ENCODE measurements at places on chromosomes 4 and X.

- DNase-seq = no peak
Observed at GRCh38 chr4:184355111-184355604, 119.2 kb downstream of the IRF2 start.

GRCh38 chr4:53055274-53055673 is 193.2 kb downstream of the RASL11B start:
- DNase-seq = peak; percentile 57

GRCh38 chr4:14396183-14396582 is 606.1 kb upstream of the CPEB2 start:
- no peak for DNase-seq

- no peak for DNase-seq
Observed at GRCh38 chr4:84254537-84254936, 244.6 kb downstream of the NKX6-1 start.

DNA sequence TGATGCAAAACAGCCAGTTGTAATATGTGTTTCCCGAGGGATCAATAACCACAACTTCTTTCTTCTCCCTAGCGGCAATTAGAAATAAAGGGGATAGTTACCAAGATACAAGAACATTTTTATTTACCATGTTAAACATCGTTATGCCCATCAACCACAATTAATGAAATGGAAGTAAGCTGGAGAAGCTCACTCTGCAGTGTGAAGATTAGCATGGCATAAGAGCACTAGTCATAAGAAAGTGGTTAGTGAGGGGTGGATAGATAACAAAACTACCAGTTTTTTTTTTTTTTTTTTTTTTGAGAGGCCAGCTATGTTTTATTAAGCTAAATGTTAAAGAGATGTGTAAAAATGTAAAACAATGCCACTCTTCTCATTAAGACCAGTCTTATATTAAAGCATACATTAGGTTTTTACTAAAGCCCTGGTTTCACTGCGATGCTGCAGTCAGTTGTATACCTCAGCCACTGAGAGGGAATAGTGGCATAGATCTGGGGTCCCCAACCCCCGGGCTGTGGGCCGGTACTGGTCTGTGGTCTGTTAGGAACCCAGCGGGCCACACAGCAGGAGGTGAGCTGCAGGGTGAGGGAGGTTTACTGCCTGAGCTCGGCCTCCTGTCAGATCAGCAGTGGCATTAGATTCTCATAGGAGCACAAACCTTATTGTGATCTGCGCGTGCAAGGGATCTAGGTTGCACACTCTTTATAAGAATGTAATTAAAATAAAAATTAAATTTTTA is 27.9 kb upstream of the NFXL1 start:
- no peak for DNase-seq

GRCh38 chrX:109845996-109846395 is 112.9 kb upstream of the ACSL4 start:
- no peak for DNase-seq

- no peak for DNase-seq
Observed at GRCh38 chr4:8533274-8533865, 46.8 kb upstream of the GPR78 start.

GRCh38 chr4:41058426-41058825 is 155.9 kb downstream of the APBB2 start:
- DNase-seq = no peak

DNA sequence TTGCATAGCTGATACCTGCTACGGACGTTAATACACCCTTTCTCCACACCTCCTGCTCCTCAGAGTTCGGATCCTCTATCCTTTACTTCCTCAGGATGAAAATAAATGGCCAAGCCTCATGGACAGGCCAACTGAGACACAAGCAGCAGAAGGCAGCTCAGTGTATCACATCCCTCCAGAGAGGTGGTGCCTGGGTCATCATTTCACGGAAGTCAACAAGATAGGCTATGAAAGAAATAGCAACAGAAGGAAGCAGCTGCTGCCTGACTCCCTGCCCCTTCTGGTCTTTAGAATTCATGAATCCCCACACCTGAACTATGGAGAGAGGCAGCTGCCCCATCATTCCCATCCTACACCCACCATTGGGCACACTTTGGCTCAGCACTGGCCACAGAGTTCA is 267.1 kb upstream of the ETNPPL start:
- no peak for DNase-seq

Data from NCI-H2081 treated with DMSO at 0.1 percent for 48 hours (cell line).